Left renal pelvis (tissue), 4 donors: ENCODE measurements at places on chromosomes 11 and 22.

DNA sequence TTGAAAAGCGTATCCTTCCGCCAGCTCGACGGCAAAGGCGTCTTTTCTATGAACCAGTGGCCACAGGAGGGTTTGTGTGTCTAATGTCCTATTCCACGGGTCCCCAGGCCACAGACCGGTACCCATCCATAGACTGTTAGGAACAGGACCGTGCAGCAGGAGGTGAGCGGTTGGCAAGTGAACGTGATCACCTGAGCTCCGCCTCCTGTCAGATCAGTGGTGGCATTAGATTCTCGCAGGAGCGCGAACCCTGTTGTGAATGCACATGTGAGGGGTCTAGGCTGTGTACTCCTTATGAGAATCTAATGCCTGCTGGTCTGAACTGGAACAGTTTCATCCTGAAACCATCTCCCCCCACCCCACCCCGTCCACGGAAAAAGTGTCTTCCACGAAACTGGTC lies 62.7 kb upstream of the KCNQ1OT1 start:
- DNase-seq = no peak

- DNase-seq = no peak
Measured at GRCh38 chr11:112279901-112280267, 19.2 kb upstream of the PLET1 start.

GRCh38 chr11:134380785-134381184 lies 31.3 kb downstream of the B3GAT1 start:
- DNase-seq = no peak

DNA sequence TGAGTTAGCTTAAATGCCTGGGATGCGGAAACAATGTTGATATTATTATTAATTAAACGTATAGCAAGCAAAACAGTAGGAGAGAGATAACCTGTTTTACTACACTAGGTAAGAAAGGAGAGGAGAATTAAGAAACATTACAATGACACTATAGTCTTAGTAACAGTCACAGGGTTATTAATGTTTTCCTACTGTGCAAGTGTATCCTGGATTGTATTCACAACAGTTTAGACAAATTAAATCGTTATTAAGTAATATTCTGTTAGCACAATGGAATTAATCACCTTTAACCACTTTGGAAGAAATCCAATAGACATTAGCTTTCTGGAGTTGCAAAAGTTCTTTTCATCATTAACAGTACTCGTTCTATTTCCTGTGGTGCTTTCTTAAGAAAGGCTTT lies 3.4 kb downstream of the FAM181B start:
- DNase-seq = no peak

DNA sequence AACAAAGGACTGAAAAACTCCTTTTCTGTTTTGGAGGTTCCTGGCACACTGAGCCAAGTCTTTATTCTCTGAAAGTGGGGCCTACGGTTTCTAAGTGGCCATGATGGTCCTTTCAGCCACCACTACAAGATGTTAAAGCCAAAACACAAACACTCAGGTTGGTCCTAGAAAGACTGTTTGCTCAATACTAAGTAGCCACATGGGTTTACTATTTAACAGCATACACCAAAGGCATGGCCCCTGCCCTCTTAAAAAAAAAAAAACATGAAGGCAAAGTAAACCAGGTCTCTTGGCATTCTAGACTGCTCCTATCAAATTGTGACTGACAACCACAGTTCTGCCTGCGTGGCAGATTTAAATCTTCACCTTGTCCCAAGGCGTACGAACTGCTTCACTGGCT lies 123.6 kb upstream of the BID start:
- no peak for DNase-seq

GRCh38 chr22:29253561-29254285 lies 14.1 kb downstream of the RHBDD3 start:
- no peak for DNase-seq

- no peak for DNase-seq
Measured at GRCh38 chr11:134346976-134347350, 15.2 kb downstream of the GLB1L2 start.

DNA sequence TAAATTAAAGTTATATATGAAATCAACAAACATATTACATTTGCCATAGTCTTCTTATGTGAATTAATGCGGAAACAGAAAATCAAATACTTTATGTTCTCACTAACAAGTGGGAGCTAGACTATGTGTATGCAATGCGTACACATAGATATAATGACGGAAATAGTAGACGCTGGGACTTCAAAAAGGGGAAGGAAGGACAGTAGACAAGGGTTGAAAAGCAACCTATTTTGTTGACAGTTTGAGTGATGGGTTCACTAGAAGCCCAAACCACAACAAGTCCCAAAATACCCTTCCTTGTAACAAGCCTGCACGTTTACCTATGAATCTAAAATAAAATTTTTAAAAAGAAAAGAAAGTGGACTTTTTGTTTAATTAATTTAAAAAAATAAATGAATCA lies 430.8 kb upstream of the CNTN5 start:
- no peak for DNase-seq

DNA sequence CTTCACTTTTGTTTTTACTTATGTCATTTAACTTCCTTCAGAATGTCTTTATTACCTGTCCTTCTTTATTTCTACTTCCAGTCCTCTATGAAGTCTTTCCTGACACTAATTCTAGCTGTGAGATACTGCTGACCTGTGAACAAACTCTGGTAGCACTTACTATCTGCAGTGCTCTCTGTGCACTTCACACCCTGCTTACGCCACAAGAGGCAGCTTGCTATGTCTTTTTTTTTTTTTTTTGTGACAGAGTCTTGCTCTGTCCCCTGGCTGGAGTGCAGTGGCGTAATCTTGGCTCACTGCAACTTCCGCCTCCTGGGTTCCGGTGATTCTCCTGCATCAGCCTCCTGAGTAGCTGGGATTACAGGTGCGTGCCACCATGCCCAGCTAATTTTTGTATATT lies 10.7 kb downstream of the STIM1 start:
- DNase-seq = no peak

DNA sequence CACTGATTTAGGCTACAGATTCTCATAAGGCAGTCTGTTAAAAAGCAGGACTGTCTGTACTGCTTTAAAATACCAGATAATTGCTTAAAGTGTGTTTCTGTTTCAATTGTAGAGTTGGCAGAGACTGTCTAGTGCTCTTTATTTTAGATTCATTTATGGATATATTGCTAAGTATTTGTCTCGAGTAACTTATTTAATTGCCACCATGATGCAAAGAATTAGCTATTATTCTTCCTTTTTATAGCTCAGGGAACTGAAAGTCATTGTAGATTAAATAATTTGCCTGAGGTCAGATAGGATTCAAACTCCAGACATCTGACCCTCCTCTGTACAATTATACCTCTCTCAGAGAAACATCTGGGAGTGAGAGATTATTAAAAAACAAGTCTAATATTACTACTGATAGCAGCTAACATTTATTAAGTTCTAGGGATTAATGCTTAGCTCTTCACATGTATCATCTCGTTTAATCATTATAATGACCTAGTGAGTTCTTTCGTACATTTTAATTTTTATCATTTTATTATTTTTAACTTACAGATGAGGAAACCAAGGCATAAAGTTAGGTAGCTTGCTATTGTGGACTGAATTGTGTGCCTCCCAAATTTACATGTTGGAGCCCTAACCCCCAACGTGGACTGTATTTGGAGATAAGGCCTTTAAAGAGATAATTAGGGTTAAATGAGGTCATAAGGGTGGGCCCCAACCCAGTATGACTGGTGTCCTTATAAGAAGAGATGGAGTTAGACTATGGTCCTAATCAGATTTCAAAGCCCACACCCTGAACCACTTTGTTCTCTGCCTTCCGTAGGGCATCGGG lies 19.7 kb upstream of the RAG2 start:
- no peak for DNase-seq

- no peak for DNase-seq
Measured at GRCh38 chr11:13341026-13341425, 63.4 kb downstream of the BMAL1 start.

DNA sequence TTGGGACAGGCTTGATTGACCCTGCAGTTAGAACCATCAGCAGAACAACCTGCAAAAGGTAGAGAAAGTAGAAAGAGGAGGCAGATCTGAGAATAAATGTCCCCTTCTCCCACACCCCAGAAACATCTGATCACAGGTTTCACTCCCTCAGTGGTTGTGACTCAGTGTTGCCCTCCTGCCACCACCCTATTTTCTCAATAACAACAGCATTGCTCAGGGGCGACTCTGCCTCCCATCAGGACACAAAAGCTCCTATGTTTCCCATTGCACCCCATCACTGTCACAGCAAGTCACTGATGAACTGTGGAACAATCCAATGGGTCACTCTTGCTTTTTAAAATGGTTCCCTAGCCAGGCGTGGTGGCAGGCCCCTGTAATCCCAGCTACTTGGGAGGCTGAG lies 110.2 kb downstream of the RASSF10 start:
- no peak for DNase-seq

GRCh38 chr22:50705851-50706351 lies 32.1 kb upstream of the ACR start:
- no peak for DNase-seq

DNA sequence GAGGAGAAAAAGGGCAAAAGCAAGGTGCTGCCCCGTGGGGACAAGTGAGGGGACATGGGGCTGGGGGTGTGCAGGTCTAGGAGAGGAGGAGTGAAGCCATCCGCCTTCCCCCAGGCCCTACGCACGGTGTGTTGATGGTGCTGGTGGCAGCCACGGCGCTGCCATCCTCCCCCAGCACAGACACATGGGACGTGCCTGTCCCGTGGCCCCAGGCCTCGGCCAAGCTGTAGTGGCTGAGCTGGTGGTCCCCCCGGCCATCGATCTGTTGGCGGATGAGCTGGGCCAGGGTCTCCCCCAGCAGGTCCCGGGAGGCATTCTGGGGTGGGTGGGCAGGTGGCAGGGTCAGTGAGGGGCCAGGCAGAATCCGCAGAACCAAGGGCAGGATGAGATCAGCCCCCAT lies 18.9 kb downstream of the GGT5 start:
- DNase-seq = no peak

GRCh38 chr11:17159441-17159840 lies 48.3 kb downstream of the PIK3C2A start:
- DNase-seq = no peak

DNA sequence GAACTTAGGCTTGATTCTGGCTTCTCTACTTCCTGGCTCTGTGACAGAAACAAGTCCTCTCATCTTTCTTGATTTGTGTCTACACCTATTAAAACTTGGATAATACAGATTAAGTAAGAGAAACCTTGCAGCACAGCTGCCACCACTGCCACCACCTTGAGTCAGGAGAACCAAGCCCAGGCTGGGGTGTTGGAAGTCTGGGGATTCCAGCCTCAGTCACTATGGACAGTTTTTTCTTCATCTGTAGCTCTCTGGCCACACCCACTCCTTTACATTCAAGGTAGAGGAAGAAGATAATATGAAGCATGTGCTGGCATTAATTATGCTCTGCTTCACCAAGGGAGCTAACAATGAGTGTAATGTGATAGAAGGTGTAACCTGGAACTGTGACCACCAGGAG lies 75.7 kb downstream of the RELT start:
- DNase-seq = no peak

- DNase-seq = no peak
Measured at GRCh38 chr11:126575849-126576248, 220.4 kb downstream of the ST3GAL4 start.

- DNase-seq = no peak
Measured at GRCh38 chr11:18780329-18780728, 11.3 kb downstream of the PTPN5 start.

- DNase-seq = no peak
Measured at GRCh38 chr11:65713212-65713969, 1.3 kb downstream of the KAT5 start.

- no peak for DNase-seq
Measured at GRCh38 chr11:72446929-72447769, 12.8 kb upstream of the CLPB start.

DNA sequence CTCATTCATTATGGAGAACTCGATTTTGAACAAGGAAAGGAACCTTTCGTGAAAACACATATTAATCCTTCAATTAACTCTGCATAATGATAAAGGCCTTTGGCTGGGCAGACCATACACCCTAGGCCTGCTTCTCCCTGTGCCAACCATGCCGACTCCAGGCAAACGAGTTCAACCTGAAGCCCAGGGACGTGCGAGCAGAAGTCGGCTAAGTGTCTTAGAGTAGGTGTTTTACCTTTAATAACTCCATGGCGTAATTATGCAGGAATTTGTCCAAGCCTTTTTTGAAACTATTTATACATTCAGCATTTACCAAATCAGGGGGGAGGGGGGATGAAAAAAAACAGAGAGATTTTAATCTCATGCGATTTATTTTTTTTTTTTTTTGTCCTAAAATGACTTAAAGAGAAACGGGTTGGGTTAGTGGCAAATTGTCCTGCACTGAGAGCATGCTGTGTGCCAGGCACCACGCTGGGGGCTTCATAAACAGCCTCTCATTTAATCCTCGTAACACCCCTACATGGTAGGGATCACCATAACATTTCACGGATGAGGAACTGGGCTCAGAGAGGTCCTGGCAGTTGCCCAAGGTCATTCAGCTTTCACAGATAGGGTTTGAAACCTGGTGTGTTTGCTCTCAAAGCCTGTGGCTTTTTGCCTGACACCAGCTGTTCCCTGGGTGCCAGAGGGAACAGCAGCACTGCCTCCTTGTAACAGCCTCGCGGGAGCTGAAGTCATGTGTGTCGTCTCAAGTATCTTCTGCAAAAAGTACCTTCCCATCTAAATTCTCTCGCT lies 423.9 kb downstream of the MN1 start:
- no peak for DNase-seq

DNA sequence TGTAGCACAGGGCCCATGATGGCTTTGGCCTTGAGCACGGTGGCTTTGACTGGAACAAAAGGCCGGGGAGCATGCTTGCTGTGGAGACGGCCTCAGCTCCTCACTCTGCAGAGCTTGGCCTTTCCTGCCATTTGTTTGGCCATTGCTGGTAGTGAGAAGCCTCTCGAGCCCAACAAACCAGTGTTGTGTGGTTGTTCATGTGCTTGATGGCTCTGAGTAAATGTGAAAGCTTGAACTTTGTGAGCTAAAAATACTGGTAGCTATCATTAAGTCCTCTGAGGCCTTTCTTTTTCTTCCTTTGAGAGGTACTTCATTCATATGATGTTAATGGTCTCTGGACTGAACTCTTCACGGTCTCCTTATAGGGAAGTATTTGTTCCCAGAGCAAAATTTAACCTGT lies 39.6 kb downstream of the NAT10 start:
- no peak for DNase-seq

- no peak for DNase-seq
Measured at GRCh38 chr11:8253566-8253965, 10.1 kb downstream of the LMO1 start.

GRCh38 chr11:12287009-12287373 lies 90.4 kb upstream of the PARVA start:
- DNase-seq = no peak

DNA sequence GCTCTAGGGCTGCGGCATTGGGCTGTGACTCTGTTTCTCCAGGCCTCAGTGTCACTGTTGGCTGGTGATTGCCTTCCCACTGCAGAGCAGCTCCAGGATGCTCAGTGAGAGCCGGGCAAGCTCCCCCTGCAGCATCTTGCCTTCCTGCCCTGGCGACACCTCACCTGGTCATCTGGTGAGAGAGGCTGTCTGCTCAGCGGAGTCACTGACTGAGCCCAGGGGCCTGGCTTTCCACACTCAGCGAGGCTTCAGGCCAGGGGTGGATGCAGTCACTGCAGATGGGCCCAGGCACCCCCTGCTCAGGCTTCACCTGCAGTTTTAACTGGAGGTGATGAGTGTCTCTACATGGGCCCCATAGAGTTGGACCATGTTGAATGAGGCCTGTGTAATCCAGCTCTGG lies 136.8 kb downstream of the CACNA1I start:
- DNase-seq = no peak
